ENCODE measurements at places on chromosomes 11 and 22. TPM values are rescaled to one million over a fixed set of nuclear protein-coding genes. Genes with fewer than 3 reads are reported as not detected.

DNA sequence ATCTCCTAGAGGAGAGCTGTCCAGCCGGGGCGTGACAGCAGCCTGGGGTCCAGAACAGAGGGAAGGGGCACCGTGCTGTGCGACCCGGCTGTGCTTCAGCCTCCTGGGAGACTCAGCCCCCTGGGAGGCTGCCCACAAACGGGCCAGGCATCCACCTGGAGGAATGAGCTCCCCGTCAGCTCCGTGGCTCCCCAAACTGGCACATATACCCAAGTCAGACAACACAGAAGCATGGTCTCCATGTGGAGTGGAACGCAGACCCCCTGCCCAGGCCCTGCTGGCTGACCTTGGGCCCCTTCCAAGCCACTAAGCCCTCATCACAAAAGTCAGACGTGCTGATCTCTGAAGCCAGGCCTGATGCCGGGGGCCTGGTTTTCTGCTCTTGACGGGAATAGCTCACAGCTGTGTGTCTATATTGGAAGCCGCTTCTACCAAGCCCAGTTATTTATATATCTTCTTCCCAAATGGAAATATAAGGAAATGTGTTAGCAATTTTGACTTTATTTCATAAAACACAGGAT lies 91.7 kb downstream of the BRD1 start:
- DNase-seq = no peak

- peak; percentile 71 for DNase-seq
Measured at GRCh38 chr11:2376751-2377451, at the start of gene CD81. Gene CD81, plus strand, starts transcription at chr11:2377310. Its CDS starts 240 bp downstream, at chr11:2377550.

The TMEM218 gene
- 15.8 TPM for total RNA-seq

- no peak for DNase-seq
Measured at GRCh38 chr11:85595285-85595884, 31.8 kb downstream of the DLG2 start.

DNA sequence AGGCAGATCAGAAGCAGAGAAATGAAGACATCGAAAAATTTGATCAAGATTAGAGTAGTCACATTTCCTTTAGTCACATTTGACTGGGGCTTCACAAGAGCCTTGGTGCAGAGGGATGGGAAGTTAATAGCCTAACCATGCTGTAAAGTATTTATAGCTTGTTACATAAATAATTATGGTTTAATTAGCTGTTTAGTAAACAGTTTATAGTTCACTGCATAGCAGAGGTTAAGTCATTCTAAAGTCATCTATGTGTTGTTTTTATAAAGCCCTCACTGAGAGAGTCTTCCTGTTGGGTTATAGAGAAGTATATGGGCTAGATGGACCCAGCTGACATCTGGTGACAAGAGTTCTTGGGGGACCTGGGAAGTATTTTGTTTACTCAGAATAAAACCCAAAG lies 47.1 kb downstream of the INSC start:
- no peak for DNase-seq

DNA sequence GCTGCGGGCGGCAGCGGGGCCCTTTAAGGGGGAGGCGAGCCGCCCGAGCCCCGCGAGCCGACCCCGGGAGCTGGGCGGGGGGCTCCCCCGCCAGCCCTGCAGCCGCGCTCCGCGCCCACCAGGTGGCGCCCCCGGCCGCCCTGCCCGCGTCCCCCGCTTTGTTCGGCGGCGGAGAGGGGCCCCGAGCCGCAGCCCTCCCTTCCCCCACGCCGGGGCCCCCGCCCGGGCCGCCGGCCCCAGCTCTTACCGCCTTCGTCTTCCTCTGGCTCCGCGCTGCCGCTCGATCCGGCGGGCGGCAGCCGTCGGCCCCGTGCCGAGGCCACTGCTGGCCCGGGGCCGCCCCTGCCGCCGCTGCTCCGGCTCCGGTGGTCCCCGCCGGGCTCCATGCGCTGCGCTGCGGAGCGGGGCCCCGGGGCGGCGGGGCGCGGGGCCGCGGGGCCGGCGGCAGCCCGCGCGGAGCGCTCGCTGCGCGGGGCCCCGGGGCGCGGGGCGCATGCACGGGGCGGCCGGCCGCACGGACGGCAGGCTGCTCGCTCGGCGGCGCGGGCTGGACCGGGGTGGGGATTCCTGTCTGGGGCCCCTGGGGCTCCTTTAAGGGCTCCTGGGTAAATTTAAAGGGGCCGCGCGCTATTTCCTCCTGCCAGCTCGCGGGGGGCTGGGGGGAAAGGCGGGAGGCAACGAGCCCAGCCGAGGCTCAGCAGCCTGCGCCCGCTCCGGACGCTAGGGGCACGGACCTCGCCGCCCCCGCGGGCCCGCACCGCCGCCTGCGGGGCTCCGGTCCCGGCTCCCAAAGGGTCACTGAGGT lies at the start of gene ZFTA:
Gene ZFTA (minus strand): TSS at position 539 of the 805 bp plus-strand sequence. CDS start 153 bp downstream, at position 386.
- DNase-seq = peak; percentile 86

DNA sequence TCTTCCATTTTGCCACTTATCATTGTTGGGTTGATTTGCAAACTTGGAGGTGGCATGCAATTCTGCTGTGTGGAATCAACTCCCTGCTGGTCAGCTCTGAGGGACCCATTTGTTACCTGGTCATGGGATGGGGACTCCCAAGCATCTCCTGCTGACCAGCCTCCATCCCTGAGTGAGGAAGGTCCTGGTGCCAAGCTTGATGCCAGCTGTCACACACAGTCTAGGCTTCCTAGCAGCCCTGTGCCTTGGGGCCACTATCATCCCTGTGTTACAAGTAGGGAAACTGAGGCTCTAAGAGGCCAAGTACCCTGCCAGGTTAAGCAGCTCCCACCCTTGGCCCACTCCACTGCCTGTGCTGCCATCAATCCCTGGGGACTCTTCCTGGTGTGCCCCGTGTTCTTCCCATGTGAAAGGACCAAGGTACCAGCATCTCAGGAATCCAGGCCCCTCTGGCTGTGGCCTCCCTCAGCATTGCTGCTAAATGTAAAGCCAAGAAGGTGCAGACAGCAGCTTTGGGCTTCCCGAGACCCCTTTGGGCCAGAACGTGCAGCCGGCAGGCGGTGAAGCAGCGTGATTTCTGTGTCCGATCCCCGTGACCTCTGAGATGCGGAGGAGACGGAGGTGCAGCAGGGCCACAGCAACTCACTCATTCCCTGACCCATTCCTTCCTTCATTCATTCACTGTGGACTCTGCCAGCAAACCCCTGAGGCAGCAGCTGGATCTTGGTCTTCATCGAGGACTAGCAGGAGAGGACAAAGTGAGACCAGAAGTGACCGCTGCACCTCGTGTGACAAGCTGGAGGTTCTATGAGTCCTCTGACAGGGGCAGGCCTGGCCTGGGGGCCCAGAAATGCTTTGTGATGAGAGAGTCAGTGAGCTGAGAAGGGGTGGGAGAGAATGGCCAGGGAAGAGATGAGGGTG lies 49.7 kb downstream of the MYEOV start:
- DNase-seq = no peak

The SERGEF gene
- 42.5 TPM for total RNA-seq

GRCh38 chr11:20601221-20601914 lies 2.0 kb downstream of the SLC6A5 start:
- peak; percentile 57 for DNase-seq

GRCh38 chr11:15901054-15901453 lies 455.3 kb downstream of the SOX6 start:
- no peak for DNase-seq

GRCh38 chr22:30026756-30027155 lies 53.5 kb upstream of the HORMAD2 start:
- no peak for DNase-seq

DNA sequence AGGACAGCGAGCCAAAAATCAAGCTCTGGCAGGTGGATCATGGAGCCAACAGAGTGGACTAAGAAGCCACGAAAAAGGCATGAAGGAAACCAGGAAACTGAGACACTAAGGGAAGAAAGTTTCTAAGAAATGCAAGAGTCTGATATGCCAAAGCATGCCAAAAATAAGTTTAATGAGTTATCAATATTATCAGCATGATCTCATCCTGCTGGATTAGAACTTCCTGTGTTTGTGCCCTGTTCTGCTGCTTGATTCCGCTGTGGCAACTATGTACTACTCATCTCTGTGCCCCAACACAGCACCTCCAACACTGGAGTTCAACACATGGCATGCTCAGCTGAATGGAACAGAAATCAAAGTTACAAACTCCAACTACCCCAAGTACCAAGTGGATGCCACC lies 10.8 kb downstream of the SNX19 start:
- no peak for DNase-seq

DNA sequence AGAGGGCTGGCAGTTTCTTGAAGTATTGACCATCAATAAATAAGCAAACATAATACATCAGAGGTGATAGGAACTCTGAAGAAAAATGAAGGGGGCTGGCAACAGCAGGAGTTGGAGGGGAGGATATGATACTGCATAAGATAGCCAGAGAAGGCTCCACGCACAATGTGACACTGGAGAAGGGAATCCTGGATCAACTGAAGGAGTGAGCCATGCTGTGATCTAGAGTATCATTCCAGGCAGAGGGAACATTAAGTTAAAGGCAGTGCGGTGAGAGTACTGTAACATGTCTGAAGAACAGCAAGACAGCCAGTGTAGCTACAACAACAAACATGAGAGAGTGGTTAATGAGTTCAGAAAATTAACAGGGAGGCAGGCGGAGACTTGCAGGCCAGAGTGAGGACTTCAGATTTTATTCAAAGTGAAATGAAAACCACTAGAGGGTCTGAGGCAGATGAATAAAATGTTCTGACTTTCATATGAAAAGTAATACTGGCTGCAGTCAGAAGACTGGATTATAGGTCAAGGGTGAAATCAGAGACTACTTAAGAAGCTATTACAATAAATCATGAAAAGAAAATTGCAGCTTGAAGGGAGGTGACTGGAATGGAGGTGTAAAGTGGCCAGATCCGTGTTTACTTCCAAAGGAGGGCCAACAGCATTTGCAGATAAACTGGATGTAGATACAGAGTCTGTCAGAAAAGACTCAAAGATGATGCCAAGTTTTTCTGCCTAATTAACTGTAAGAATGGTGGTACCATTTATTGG lies 49.4 kb downstream of the RRAS2 start:
- DNase-seq = no peak

- DNase-seq = no peak
Measured at GRCh38 chr22:19669570-19669969, 44.7 kb upstream of the SEPTIN5 start.

The CENATAC gene
- total RNA-seq = 72.3 TPM

DNA sequence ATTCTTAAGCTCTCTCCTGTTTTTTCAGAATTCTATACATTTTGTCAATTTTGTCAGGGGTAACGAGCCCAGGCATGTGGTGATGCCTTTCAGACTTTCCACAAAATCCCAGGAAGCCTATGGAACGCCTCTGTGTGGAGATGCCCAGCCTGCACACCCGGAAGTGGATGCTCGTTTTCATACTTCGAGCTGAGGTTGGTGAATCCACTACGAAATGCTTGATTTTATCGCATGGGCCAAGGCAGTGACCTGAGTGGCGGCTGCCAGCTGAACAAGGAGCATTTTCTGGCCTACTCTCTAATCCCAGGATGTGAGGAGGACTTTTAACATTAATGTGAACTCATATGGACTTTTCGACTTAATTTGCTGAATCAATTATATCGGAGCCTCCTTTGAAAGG lies 426.7 kb upstream of the B3GAT1 start:
- DNase-seq = no peak

GRCh38 chr11:69284081-69284511 lies 9.9 kb upstream of the MYEOV start:
- no peak for DNase-seq

DNA sequence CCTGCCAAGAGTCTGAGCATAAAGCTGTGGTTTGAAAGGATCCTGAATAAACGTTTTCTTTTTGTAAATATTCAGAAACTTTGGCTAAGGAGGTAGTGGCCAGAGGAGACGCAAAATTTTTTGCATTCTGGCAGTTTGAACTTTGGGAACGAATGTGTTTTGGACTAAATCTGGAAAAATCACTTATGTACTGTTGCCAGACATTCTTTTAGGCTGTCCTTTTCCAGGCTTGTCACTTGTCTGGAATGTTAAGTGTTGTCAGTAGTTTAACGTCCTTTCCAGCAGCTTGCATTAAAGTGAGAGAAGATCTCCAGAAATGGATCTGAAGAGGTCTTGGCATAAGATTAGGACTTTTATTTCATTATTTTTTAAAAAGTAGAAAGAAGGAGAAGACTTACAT lies 18.5 kb downstream of the SPECC1L start:
- no peak for DNase-seq

DNA sequence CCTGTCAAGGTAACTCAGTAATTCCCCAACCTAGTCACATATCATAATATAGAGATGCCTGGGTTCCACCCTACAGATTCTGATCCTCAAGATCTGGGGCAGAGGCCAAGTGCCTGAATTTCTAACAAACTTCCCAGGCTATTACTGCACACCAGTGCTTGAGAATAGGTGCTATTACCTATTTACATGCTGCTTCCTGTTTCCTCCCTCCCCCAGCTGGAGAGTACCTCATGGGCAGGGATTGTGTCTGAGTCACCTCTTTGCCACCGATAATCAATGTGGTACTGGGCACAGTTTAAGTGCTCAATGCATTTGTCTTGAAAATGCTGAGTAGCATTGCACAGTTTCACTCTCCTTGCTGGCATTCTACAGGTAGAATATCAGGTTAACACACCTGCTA lies 582.2 kb upstream of the CADM1 start:
- no peak for DNase-seq

DNA sequence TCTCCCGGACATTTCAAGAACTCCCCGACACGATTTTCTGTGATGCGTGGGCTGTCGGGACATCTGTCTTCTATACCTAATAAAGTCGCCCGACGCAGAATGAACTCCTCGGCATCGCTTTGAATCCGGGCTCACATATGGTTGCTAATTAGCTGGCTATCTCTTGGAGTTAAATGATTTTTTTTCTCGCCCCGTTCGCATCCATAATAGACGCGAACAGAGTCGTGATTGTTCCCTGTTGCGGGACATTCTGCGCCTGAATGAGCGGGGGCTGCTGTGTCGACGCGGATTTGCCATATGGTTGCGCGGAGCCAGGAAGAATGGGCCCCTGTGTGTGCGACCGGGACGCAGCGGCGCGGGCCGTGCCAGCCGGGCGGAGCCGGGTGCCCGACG lies 16.4 kb downstream of the CDKN1C start:
- DNase-seq = peak; percentile 38

The TRIM49 gene
- total RNA-seq = 1.1 TPM

DNA sequence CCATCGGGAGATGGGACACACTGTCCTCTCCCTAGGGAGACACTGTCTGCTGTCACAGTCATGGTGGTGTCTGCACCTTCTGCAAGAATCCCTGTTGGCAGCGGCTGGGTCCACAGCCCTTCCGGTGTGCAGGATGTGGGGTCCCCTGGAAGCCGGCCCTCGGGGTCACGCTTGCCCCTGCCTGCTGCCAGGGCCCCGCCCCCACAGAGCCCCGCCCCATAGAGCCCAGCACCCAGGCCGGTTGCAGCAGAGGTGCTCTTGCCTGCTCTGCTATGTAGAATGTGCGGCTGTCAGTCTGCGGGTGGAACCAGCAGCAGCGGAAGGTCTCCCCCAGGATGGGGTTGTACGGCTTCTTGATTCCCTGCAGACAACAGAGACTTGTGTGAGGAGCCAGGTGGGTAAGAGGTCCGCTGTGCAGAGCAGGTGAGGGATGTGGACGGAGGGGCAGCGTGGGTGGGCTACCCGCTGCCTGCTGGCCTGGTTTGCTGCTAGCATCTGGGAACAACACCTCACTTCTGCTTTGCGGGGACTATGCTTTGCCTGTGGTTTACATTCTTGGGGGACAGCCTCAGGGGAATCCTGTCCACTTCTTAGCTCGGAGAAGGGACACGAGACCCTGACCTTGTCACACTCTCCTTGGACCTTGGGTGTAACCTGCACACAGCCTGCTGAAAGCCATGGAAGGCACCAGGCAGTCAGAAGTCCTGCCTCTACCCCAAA lies 44.9 kb upstream of the CARS1 start:
- DNase-seq = no peak

- DNase-seq = no peak
Measured at GRCh38 chr11:14611939-14612338, 31.7 kb upstream of the PDE3B start.
